NAMALWA (cell line): ENCODE measurements at places on chromosomes 2 and 18.

GRCh38 chr18:48957136-48957535 is 6.4 kb upstream of the SMAD7 start:
- no peak for DNase-seq

DNA sequence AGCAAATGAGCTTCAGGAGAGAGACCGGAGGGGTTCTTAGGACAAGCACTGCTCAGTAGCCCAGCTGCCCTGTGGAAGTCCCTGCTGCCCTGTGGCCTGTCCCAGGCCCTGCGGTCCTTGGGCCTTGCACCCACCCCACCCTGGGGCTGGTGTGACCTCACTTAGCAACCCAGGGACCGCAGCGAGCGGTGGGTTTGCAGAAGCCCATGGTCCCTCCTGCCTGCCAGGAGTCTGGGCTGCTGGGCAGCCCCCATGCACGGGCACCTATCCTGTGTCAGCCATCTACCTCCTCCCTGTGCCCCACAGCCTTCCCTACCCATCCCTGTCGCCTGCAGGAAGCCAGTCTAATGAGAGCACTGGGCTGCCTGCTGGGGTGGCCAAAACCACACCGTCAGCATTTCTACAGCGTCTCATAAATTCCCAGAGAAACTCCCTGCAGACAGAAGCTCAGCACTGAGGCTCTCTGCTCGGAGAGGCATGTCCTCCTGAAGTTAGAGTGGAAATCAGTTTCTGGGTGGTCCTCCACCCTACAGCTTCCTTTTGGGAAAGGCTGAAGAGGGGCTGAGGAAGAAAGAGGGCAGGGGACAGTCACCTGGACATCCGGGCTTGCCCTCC is 231.1 kb upstream of the HS6ST1 start:
- no peak for DNase-seq

DNA sequence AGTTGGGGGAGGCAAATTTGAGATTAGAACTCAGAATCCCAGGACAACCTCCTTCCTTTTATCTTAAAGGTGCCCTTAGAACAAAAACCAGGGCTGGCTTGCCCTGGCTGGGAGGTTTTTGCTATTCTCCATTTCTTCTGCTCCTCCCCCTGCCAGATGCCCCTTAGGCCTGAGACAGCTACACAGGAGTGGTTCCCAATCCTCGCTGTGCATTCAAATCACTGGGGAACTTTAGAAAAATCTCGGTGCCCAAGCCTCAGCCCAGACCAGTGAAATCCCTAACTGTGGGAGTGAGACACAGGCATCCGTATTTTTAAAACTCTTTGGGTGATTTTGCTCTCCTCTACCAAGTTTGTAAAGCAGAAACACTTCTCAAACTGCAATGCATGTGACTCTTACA is 38.8 kb downstream of the LBH start:
- no peak for DNase-seq

DNA sequence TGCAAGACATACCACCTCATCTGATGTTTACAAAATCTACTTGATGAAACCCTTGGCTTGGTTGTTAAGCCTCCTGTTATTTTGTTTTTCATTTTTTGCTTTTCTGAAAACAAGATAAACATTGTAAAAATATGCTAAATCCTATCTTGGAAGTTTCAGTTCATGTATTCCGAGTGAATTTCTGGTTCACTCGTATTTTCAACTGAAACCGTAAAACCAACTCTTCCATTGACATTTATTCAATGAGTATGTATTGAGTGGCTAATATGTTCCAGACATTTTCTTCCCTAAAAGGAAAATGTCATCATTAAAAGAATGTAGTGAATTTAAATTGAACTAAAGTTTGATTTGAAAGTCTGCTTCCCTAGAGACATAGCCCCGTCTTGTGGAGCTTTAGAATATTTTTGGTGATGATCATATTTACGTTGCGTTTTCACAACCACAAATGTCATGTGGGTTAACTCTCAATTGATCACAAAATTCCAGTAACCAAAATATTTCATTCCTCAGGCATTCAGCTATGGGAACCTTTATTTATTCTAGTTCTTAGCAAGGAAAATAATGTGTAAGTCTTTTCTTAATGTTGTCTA is 204.2 kb downstream of the MBD2 start:
- DNase-seq = no peak
